Cardiac fibroblast (primary cell): ENCODE measurements at places on chromosomes 2 and 18.

- no peak for DNase-seq
Observed at GRCh38 chr2:115084446-115084845, 642.0 kb downstream of the DPP10 start.

- peak; percentile 50 for DNase-seq
Observed at GRCh38 chr2:238382381-238382781, 44.3 kb upstream of the ASB1 start.

- DNase-seq, result no peak
Observed at GRCh38 chr2:165957030-165957675, 3.6 kb upstream of the TTC21B start.

- DNase-seq, result no peak
Observed at GRCh38 chr2:241505086-241505780, 3.2 kb downstream of the STK25 start.

GRCh38 chr2:128754246-128754724 is 435.6 kb upstream of the HS6ST1 start:
- DNase-seq, result peak; percentile 68

GRCh38 chr2:70851704-70852103 is 16.1 kb upstream of the CD207 start:
- no peak for DNase-seq

- DNase-seq, result peak; percentile 67
Observed at GRCh38 chr2:19775838-19776237, 125.9 kb downstream of the TTC32 start.

DNA sequence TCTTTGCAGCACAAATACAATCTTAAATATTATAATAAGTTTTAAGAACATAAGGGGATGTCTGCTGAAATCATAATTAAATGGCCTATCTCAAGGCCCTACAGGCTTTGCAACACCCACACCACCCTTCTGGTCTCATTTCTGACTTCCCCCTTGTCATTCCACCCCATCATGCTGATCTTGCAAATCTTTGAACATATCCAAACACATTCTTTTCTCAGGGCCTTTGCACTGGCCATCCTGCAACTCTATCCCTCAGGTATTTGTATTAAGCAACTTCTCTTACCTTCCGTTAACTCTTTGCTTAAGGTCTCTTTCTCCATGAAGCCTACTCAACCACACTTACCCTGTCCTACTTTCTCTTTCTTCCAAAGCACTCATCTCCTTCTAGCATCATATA is 51.8 kb upstream of the CCDC150 start:
- no peak for DNase-seq

DNA sequence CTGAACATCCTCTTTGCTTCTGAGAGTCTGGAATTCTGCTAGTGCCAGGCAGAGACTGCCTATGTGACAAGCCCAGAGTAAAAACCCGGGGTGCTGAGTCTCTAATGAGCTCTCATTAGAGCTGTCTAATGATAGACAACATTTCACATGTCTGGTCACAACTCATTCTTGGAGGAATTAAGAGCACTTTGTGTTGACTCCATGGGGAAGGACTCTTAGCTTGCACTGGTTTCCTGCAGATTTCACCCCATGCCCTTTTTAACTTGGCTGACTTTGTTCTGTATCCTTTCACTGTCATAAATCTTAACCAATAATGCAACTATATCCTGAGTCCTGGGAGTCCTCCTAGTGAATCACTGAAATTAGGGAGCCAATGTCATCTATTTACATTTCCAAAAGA is 33.5 kb downstream of the FBXO15 start:
- DNase-seq, result no peak

DNA sequence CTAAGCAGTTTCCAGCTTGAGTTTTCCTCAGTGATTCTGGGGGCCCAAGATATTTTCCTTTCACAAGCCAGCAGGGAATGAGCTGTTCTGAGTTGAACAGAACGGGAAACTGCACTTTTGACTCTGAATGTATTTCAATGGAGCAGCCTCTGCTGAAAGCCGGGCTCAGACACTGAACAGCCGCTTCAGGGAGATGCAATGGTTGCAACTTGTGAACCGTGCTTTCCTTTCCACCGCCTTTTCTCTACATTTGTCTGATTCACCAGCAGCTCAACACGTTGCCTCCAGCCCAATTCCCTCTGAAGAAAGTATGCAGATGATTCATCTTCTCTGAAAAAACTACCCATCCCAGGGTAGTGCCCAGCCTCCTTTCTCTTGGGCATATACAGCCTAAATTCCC is 119.3 kb upstream of the PKDCC start:
- DNase-seq, result peak; percentile 74
